ENCODE measurements at places on chromosomes 5 and 9.

- no peak for DNase-seq
These were observed 479.5 kb downstream of the TAF11L14 start for GRCh38 chr5:18113721-18114120.

GRCh38 chr5:75640395-75640794 lies 29.1 kb downstream of the ANKDD1B start:
- no peak for DNase-seq

DNA sequence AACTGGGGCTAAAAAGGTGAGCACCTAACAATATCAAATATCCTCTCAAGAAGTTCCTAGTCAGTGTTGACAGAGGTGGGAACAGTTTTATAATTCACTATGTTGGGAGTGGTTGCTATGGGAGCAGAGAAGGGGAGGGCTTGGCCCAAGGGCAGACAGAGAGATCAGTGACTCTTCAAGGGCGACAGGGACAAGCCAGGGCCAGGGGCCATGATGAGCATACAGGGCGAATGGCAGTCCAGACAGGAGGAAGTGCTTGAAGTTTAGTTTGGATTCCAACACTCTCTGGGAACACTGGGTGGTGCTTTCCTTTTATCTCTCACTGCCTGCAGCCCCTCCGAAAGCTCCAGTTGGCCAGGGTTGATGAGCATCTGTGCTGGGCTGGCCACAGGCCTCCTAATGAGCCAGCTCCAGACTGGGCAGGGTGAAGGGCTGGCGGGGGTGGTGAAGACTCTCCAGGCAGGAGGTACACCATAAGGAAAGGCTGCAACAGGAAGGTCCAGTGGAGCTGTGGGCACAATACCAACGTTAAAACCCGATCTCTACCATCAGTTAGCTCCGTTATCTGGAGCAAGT lies 111.3 kb downstream of the TMEM174 start:
- DNase-seq: no peak

GRCh38 chr5:141617682-141618029 lies 1.1 kb downstream of the DIAPH1 start:
- no peak for DNase-seq
